Body of pancreas (tissue), 4 donors: ENCODE measurements at places on chromosomes 7 and 10. TPM values are rescaled to one million over a fixed set of nuclear protein-coding genes. Genes with fewer than 3 reads are reported as not detected.

The ACSL5 gene
- total RNA-seq, result 9.6 TPM

The CNPY1 gene
- total RNA-seq, result not detected

The TBATA gene
- total RNA-seq, result not detected

The FAM3C gene
- 69.3 TPM for total RNA-seq

The FAM180A gene
- total RNA-seq, result not detected

The GNAI1 gene
- total RNA-seq, result 16.5 TPM

The TFEC gene
- 2.3 TPM for total RNA-seq

The CRYGN gene
- total RNA-seq, result not detected

The TSPAN12 gene
- total RNA-seq, result 9.9 TPM

The NANOS1 gene
- 4.4 TPM for total RNA-seq

The SLC16A12 gene
- 19.5 TPM for total RNA-seq

The ARF5 gene
- total RNA-seq, result 107 TPM

The HOXA9 gene
- total RNA-seq, result not detected

The COL17A1 gene
- total RNA-seq, result not detected

The POLR1F gene
- 9.3 TPM for total RNA-seq

The AASS gene
- total RNA-seq, result 28.5 TPM

- no peak for DNase-seq
These were observed 86.2 kb downstream of the HECW1 start for GRCh38 chr7:43198599-43199090.

DNA sequence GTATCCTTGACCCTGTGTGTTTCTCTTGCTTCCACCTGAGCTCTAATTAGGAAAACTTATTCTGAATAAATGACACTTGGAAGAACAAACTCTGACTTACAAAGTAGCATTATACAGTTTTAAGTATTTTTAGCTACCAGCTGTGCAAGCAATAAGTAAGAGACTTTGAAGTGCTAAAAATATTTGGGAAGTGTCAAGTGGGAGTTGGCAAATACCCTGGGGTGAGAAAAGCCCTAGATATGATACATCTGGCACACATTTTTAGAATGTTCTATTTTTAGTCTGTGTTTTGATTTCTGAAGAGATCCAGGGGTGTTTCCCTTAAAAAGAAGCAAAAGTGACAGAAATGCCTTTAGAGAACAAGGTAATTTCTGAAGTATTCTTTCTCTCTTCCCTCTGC, 132.7 kb upstream of the TEX47 start:
- DNase-seq, result no peak

DNA sequence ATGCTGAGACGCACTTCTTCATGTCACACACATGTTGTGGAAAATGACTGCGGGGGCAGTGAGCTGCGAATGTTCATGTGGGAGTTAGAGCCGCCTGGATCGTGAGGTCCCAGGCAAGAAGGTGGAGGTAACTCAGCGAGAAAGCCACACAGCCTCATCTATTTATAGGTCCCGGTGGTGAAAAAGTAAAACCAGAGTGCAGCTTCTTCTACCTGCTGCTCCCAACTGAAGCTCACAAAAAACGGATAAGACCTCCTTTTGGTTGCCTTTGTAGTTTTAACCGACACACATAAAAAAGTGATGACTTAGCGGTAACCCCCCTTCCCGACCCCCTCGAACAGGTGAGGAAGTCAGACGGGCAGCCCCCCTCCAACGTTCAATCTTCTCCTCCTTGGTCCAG, 276.9 kb downstream of the GATA3 start:
- DNase-seq, result no peak

DNA sequence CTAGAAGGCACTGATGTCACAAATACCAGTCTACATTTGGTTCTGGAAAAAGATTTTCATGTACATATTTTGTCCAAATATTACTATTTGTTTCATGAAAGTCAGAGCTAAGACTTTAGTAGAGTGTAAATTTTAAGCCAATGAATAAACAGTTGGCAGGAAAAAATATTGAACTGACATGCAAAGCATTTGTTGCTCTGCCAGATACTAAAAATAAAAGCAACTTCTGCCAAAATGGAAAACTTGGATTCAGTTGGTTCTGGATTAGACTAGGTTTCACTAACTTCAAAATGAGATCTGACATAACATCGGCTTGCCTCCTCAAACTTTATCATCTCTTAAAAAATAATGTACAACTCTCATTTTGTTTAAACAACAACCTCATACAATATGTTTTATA, 34.9 kb downstream of the FAM204A start:
- DNase-seq, result no peak

- DNase-seq, result no peak
These were observed 108.8 kb downstream of the ADCY1 start for GRCh38 chr7:45682836-45683555.

DNA sequence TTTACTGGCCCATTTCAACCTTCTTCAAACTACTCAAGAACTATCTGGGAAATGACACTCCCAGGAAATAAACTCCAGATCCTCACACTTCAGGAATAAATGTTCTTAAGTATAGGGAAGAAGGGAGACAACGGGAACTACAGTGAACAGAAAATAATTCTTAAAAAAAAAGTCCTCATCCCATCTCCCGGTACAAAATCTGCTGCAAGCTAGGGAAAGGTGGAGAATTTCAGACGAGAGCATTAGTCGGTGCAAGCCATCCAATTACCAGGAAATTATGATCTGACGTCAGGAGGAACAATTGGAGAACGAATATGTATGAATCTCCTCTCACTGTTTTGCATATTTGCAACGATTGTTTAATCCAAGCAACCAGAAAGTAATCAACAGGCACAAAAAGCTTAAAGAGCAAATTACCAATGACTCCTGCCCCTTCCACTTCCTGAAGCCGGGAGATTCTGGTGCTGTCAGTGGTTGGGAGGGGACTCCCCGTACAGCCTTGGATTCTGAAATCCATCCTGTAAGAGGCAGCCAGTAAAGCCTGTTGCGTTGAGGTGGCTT, 15.1 kb upstream of the GATA3 start:
- DNase-seq, result no peak

DNA sequence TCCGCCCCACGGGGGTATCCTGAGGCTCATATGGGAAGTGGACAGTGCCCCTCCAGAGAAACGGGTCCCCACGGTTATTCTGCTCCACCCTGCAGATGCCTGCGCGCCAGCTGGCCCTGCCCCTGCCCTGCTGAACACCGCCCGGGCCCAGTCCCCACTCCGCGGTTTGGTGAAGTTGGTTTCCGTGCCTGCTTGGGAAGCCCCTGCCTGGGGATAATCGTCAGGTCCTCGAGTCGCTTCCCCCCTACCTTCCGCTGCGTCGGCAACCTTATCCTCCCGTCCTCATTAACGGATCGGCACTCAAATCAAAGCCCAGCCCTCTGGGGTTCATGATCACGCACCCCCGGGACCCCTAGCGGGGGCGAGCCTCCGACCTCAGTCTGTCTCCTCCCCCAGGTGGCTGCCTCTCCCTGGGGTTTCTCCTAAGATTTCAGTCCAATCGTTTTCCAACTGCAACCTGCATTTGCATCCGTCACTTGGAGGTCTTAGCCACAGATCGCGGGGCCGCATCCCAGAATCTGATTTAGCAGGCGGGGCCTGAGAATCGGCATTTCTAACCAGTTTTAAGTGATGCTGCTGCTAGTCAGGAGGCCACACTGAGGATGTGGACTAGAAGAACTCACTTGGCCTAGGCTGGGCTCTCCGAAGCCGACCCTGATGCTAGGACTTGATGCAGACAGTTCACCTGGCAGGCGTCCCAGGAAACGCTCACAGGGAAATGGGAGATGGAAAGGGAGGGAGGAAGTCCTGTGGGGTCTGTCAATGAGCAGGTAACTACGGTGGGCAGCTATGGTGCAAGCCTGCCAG, 27.6 kb downstream of the WDR86 start:
- no peak for DNase-seq

- no peak for DNase-seq
These were observed 507.2 kb upstream of the IGFBP3 start for GRCh38 chr7:46428295-46428694.

DNA sequence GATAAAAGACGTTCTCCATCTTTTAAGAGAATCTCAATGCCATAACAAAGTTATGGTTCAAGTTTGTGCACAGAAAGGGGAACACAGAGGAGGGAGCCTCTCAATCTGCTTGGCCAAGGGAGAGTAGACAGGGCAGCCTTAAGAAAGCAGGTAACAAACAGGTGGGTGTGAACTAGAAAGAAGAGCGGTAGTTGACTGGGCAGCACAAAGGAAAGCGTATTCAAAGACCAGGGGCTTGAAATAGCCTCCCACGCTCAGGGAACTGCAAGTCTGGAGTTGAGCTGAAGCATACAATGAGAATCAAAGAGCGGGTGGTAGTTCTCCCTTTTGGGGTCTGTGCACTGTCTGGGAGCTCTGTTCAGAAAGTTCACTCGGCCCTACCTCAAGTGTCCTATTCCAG, 18.9 kb upstream of the MACC1 start:
- no peak for DNase-seq

DNA sequence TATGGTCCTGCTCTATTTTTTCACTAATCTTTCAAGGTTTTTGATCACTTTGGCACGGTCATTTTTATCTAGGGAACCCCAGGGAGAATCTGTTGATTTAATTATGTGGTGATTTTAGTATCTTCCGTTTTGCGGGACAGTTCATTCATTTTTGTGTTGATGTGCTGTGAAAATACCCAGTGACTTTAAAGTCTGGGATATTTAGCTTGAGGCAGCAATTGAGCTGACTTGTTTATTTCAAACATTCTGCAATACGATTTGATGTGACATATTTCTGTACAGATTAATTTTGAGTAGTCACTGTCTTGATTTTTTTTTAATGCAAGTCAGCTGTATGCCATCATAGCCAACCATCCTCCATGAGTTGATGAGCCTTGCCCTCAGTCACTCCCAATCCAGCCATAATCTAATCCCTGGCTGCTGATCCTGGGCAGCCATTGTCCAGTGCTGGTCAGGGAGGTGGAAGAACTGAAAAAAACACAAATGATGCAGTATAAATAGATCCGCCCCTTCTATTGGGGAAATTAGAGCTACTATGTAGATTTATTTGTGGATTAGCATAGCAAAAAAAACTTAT, 183.4 kb downstream of the CCSER2 start:
- no peak for DNase-seq

- DNase-seq, result no peak
These were observed 219.2 kb downstream of the CAMK1D start for GRCh38 chr10:12568391-12569009.

- no peak for DNase-seq
These were observed 34.2 kb upstream of the ZNF488 start for GRCh38 chr10:47418321-47418720.

GRCh38 chr7:16638282-16639280, 7.0 kb downstream of the ANKMY2 start:
- no peak for DNase-seq

- peak; percentile 59 for DNase-seq
These were observed 871 bp upstream of the GTF2IRD1 start for GRCh38 chr7:74452748-74453321.

- peak; percentile 58 for DNase-seq
These were observed 14.2 kb upstream of the SYPL1 start for GRCh38 chr7:106126170-106126938.

GRCh38 chr10:100788002-100788903, 42.9 kb downstream of the PAX2 start:
- no peak for DNase-seq

DNA sequence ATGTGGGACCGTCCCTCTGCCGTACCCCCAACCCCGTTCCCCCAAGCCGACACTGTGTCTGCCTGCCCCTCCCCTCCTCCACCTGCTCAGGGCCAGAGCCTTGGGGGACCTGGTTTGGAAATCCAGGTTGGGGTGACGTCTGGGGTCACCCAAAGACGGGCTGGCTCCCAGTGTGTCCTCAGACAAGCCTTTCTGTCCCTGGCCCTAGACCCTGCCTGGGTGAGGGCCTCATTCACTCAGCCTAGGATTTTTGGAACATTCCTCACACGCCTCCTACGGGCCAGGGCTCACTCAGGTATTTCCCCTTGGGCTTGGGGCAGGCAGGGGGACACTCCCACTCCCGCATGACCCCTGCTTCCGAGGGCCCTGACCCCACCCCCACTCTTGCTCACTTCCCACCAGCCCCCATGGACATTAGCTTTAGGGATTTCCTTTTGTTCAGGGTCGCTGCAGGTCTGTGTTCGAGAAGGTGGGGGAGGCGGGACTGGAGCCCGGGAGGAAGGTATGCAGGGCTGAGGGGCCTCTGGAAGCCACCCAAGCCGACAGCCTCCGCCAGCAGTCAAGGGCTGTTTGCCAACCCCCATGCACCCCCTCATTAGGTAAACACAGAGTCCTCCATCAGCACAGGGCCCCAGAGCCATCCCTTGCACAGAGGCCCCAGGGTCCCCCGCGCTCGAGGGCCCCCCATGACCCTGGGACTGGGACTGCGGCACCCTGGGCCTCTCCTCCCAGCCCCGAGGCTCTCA, 35.1 kb downstream of the PDGFA start:
- DNase-seq, result peak; percentile 37

- peak; percentile 59 for DNase-seq
These were observed 18.6 kb upstream of the VDAC2 start for GRCh38 chr10:75191821-75192568.

DNA sequence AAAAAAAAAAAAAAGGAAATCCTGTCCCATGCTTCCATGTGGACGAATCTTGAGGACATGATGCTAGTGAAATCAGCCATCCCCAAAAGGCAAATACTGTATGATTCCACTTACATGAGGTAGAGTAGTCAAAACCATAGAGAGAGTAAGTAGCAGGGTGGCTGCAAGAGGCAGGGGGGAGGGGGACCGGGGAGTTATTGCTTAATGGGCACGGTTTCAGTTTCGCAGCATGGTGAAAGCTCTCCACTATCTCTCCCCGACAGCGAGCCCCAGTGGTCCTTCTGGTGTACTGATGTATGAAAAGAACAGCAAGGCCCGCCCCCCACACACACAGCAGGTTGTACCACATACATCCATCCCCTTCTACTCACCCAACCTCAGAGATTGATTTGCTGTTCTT, 32.8 kb downstream of the NOD1 start:
- DNase-seq, result peak; percentile 56
